ENCODE measurements at places on chromosomes 2 and 18.

DNA sequence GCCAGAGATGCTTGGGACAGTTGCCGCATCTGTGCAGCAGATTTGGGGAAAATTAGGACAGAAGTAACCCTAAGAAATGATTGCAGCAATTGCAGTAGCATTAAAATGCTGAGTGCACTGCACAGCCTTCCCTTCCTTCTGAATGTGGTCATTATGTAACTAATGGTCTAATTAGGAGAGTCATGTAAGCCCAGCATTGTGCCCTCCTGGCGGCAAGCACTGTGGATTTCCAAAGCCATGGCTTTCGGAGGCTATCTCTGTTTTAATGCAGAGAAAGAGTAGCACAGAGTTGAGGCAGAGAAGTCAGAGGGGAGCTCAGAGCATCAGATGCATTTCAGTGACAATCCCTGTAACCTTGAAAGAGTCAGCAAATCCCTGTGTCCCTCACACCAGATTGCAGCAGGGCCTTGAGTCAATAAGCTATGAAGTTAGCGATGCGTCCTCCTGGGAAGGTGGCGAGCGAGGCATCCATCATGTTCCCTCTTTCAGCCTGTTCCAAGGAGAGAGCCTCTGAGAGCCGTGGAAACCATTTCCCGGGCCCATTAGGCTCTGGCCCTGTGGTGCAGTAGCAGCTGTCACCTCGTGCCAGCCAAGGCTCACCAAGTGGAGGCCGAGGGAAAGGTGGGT, 307.2 kb downstream of the FBXO15 start:
- DNase-seq, result no peak

DNA sequence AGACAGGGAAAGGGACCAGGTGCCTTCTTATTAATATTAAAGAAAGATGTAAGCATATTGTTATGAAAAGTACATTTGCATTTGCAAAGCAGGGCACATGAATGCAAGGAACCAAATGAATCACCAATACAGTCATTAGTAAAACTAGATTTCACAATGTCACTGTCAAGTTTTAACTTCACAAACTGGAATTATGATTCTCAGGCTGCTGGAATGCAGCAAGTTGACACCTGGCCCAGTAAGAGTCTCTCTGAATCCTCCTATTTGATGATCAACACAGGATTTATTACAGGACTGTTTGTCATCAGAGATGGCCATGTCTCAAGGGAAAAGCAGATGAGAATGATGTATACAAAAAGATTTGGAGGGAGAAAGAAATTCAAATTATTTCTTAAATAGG, 72.9 kb upstream of the STK39 start:
- no peak for DNase-seq

DNA sequence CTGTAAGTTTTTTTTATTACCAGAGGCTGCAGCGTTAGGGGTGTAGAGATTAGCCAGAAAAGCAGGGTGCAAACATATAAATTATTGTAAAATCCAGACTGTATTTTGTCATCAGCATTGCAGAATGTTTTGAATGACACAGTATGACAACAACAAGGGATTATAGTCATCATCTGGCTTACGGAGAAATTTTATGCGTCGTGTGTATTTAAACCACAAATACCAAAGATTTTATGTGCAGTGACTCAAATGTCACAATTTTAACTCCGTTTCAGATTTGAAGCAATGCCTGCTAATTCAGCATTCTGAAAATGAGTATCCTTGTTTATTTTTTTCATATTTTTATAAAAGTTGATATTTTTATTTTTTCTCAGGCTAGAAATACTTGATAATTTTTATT, 19.4 kb upstream of the TMX3 start:
- no peak for DNase-seq

DNA sequence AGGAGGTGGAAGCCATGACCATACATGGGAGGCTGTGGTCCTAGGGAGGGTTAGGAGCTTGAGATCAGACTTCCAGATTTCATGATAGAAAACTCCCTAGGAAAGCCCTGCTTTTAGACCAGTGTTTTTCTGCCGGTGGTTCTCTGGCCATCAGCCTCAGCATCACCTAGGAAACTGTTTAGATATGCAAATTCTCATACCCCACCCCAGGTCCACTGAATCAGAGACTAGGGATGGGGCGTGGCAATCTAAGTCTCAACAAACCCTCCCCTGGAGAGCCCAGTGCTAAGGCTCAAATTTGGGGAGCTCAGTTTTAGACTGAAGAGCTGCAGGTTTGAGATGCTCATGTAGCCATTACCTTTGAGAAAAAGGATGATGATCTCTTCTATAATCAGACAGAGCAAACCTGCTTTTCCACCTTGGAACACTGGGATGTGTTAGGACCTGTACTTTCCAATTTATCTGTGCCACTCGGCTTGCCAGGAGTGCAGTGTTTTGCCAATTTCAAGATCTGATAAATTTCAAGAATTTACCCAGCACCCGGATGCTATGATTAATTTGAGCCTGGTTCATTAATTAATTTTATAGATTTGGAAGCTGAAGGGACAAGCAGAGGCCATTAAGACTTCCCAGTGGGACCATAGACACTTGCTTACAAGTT, 31.5 kb upstream of the LYPD6B start:
- DNase-seq, result no peak

- no peak for DNase-seq
Measured at GRCh38 chr2:154640000-154640399, 58.5 kb upstream of the KCNJ3 start.

DNA sequence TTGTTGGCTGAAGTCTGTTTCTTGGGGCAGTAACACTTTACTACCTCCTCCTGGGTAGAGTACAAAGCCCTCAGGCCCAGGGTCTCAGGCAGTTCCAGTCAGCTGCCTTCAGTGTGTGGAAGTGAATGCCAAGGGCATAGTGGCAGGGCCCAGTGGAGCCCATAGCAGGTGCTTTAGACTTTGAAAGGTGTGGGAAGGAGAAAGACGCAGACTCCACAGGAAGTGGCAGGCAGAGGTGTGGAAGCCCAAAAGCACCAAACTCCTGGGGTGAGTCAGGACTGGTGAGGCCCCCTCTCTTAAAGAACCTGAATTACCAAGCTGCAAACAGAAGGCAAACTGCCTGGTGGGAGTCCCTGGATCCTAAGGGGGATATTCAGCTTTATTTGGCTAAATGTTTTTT, 45.3 kb downstream of the ADAM23 start:
- DNase-seq, result no peak

DNA sequence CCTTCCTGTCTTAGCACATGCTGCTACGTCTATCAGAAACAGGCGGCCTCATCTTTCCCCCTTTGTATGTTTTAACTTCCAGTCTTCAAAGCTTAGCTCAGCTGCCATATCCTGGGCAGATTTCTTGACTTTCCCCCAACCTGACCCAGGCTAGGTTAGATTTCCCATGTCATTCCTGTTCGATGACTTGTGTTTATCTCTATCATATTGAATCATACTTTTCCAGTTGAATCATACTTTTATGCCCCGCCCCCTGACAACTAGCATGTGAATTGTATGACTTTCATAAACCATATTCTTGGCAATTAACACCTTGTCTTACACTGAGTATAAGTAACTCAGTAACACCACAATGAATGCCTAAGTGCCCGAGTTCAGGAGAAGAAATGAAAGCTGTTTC, 128.3 kb downstream of the CYRIA start:
- DNase-seq, result no peak

DNA sequence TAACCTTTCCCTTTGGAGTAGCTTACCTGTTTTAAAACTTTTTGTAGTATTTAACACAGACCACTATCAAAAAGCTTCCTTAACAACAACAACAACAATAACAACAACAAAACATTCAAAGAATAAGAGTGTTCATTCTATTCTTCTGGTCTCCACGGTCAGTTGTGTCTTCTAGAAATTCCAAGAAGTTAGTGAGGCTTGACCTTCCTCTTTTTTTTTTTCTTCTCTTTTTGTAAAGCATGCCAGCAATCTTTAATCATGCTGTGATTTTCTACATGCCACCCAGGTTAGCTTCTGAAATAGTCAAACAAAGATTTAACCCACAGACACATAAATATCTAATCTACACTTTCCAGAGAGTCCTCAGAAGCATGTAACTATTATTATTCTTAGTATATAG, 28.4 kb upstream of the KLHL14 start:
- no peak for DNase-seq

DNA sequence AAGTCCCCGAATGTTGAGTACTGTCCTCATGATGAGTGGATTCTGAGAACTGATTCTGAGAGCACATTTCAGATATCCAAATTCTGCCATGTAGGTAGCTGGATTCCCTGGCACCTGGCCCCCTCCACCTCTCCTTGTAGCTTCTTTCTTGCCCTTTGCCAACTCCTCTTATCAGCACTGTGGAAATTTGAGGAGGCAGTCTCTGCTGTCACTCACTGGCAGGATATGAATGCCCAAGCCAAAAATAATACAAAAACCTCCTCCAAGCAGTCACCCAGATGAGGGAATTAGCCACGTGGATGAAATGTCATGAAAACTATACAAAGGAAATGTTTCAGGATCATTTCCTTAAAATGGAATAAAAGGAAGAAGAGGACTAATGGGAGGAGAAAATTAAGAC, 276.8 kb downstream of the SETBP1 start:
- DNase-seq, result no peak

DNA sequence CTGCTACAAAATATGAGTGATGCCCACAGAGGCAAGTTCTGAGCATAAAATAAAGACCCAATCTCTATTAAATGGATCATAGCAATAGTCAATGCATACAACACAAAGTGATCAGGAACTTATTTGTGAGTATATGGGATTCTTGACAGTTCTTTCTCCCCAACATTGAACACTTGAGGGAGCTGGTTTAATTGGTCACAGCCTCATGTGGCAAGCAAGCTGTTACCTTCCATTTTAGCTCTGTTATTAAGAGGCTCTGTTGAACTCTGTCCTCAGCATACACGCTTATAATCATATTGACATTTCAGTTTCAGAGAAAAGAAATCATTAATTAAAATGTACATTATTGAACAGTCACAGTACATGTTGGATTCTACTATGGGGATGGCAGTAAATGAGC, 37.6 kb upstream of the PAX3 start:
- no peak for DNase-seq

DNA sequence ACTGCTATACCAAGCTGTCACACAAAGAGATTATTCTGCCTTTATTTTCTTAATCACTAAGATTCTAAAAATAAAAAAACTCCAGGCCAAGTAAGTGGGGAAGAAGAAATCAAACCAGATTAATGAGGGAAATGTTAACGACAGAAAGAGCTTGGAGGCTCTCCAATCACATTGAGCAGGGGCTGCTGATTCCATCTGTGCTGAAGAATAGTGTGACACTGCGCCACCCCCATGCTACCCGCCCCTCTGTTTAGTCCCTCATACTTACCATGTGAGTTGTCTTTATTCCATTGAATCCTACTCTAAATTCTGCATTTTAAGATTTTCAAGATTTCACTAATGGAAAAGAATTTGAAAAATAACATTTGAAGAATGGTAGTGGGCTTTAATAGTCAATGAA, 998.0 kb upstream of the CDH2 start:
- DNase-seq, result no peak

DNA sequence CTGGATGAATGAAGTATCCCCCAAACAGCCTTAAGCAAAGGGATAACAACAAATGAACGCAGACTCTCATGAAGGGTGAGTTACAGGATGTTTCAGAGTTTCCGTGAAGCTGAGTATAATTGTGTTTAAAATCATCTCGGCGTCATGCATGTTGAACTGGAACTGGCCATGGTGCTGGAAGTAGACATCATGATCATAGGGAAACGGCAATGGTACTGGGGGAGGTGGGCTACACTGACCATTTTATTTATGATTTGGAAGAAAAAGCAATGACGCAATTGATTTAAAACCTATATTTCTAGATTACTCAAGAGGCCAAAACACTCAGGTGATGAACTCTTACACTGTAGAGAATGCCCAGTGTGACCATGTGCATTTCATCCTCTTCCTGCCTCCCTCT, 387.9 kb upstream of the MYT1L start:
- DNase-seq, result no peak

GRCh38 chr2:36507408-36507812, 90.6 kb downstream of the FEZ2 start:
- DNase-seq, result no peak

GRCh38 chr2:69572641-69573040, 70.9 kb downstream of the AAK1 start:
- DNase-seq, result no peak

GRCh38 chr2:84969511-84970209, 1.3 kb upstream of the KCMF1 start:
- DNase-seq, result no peak

DNA sequence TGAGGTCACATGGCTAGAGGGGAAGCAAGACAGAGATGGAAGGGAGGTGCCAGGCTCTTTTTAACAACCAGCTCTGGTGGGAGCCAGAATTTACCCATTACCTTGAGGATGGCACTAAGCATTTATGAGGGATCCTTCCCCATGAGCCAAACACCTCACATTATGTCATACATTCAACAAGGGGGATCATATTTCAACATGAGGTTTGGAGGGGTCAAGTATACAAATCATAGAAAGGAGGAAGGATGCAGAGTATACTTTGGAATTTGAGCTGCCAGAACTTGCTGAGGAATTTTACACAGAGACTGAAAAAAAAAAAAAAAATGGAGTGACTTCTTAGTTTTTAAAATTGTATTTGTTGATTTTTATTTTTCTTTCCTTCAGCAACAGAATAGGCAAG, 891.4 kb downstream of the CCDC85A start:
- DNase-seq, result no peak

DNA sequence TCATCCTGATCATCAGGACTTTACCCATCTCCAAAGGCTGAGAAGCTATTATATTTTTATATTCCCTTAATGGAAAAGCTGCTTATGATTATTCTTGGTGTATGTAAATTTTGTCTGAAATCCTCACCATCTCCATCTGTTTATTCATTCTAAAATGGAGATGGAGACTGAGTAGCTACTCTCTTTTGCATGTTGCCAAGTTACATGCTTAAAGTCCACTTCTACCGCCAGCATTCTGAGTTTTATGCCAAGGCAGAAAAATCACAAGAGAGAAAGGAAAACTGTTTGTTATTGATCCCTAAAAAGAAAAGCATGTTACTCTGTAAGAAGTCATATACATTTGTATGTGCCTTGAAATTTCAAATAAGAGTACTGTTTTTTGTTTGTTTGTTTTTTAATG, 94.4 kb upstream of the NOSTRIN start:
- DNase-seq, result no peak

DNA sequence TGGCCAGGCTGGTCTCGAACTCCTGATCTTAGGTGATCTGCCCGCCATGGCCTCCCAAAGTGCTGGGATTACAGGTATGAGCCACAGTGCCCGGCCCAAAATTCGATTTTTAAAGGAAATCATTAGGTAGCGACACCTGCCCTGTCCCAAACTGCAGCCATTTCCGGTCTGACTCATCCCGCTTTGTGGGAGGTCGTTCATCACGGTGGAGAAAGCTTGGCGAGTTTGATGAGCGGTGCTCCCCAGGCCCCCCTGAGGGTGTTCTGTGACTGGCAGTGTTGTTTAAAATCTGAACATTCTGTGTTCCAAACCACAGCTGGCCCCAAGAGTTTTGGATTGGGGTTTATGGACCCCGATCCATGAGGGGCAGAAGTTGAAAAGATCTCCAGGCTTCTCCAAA, 53.0 kb upstream of the GLI2 start:
- no peak for DNase-seq

DNA sequence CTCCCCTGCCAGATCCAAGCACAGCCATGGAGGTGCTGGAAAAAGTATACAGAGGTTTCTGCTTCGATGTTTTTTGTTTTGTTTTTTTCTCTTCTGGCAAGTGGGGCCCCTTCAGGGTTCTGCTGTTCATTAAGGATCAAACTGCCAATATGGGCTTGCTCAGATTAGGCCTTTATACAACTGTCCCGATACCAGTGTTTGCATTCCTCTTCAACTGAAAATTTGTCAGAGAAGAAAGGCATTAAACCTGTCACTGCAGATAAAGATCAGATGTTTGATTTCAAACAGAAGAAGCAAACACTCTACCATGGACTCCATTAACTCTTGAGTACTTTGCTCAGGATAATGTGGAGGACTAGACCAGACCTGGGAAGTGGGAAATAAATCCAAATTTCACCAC, 396.0 kb upstream of the SMIM21 start:
- DNase-seq, result no peak

All from activated naive CD4-positive, alpha-beta T cell (primary cell).